ENCODE measurements at places on chromosomes 6 and 20.

DNA sequence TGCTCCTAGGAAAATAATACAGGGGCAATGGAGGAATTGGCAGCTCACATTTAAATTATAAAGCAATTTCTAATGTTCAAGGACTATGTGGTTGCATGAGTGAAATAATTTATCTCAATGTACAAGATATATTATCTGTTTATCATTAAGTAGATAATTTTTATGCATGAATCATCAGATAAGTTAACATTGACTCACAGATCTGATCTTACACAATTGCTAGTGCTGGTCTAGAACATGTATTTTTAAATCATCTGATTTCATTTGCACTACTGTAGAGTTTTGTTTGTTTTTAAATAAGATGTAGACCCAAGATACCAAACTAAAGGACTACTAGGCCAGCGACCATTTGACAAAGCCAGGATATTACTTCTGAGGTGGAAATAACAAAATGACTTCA lies 199.2 kb downstream of the BMP2 start:
- no peak for DNase-seq

- no peak for DNase-seq
Measured at GRCh38 chr6:35295521-35296315, 1.9 kb upstream of the DEF6 start.

DNA sequence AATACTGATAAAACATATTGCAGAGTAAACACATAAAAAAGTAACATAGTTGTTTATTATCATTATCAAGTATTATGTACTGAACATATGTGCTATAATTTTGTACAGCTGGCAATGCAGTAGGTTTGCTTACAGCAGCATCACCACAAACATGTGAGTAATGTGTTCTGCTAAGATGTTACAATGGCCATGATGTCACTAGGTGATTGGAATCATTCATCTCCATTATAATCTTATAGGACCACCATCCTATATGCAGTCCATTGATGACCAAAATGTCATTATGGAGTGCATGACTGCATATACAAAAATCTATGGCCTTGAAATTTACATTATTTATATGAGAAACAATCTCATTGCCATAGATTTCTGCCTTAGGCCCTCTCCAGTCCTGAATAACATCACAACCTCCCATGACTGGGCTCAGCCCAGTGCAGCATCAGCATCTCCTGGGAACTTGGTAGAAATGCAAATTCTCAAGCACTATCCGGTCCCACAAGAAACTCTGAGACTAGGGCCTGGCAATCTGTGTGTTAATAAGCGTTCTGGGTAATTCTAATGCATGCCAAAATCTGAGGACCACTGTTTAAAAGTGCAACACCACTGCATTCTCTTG lies 352.0 kb upstream of the MARCKS start:
- no peak for DNase-seq

DNA sequence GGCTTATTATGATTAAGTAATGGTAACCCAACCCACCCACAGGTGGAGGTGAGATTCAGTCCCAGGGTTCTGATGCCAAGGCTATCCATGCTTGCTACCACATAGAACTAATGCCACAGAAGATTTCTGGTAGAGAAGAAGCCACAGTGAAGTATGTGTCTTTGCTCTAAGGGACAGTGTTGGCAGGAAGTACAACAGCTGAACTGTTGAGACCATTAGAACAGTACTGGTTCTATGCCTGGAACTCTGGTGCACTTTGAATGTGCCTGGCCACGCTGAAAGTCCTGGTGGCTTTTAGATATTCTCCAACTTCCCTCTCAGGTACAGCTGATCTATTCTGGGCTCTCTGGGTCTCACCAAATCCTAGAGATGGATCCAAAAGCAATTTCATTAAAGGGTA lies 7.8 kb downstream of the STX7 start:
- DNase-seq = no peak

- no peak for DNase-seq
Measured at GRCh38 chr6:15380351-15380750, 134.5 kb downstream of the JARID2 start.
